ENCODE measurements at places on chromosomes 2 and 18.

DNA sequence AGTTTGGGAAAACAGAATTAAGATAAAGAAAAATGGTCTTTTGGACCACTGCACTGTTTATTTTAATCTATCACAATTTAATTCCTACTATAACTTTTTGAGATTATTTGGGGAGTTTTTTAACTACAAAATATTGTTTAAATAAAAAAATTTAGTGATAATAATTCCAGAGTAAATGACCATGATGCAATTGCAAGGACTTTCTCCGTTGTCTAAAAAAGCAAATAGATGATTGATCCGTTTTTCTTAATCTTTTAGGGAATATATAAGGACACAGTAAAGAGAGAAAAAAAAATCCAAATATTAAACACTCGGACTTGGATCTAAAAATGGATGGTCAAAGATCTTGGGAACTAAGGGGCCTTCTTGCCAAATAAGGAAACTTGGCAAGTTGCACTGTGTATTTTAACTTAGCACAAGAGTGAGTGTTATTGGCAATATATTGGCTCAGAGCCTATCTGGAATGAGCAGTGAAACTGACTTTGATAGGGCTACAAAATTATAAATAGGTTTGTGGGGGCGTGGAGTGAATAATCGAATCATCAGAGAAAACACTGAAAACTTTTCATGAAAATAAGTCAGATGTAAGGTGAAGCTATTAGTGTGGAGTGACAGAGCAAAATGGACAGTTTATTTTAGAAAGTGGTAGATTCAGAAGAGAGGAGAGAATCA is 2.0 kb downstream of the MAP3K20 start:
- DNase-seq = no peak

- no peak for DNase-seq
Measured at GRCh38 chr18:1585881-1586488, 681.3 kb downstream of the ADCYAP1 start.

- DNase-seq = no peak
Measured at GRCh38 chr18:48404716-48405507, 4.3 kb downstream of the ZBTB7C start.

GRCh38 chr18:25592804-25593360 is 240.9 kb upstream of the ZNF521 start:
- DNase-seq = no peak

DNA sequence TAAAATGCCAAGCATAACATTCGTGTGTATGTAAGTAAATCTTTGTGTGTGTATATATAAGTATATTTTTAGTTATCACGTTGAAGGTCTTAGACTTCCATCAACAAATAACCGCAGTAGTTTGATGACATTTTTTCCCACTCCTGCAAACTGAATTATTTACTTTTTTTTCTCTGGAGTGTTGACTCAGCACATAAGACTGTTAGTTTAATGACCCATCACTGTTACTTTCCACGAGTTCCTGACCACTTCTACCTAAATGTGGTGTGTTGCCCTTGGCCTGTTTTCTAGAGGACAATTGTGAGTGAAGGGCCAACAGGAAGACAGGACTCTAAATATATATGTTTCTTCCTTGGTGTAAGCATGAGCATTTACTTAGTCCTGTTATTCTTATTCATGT is 71.3 kb upstream of the TXNDC2 start:
- DNase-seq = no peak

GRCh38 chr2:54708584-54709335 is 14.7 kb upstream of the EML6 start:
- peak; percentile 59 for DNase-seq

- DNase-seq = no peak
Measured at GRCh38 chr2:104472076-104472475, 381.8 kb upstream of the POU3F3 start.

DNA sequence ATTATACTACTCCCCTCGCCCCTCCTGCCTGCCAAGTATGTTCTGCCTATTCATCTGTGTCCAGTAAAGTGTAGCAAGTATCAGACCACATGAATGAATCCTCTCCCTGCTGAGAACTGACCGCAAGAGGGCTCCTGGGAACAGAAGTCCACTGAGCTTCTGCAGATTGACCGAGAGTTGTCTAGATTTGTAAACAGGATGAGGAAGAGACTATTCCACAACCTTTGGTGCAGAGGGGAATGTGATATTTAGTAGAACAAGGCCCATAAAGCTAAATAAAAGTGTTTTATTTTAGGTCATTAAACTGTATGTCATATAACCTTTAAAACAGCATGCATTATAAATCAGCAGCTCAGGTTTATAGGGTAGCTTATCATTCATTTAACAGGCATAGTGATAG is 377.0 kb downstream of the DCC start:
- DNase-seq = no peak

DNA sequence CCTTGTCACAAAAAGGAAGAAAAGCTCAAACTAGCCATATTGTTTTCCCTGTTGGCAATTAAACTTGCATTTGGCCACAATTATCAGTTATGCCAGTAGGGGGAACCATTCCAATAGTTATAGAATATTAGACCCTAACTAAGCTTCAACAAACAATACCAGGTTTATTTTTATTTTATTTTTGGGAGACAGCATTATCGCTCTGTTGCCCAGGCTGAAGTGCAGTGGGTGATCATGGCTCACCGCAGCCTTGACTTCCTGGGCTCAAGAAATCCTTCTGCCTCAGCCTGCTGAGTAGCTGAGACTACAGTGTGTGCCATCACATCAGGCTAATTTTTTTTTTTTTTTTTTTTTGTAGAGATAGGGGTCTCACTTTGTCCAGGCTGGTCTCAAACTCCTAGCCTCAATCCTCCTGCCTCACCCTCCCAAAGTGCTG is 102.1 kb downstream of the ATAD2B start:
- DNase-seq = no peak

- DNase-seq = no peak
Measured at GRCh38 chr18:76524900-76525698, 30.1 kb upstream of the ZNF516 start.

GRCh38 chr2:64414736-64415435 is 39.1 kb upstream of the LGALSL start:
- no peak for DNase-seq

- DNase-seq = no peak
Measured at GRCh38 chr2:105402809-105403208, 4.0 kb upstream of the FHL2 start.

DNA sequence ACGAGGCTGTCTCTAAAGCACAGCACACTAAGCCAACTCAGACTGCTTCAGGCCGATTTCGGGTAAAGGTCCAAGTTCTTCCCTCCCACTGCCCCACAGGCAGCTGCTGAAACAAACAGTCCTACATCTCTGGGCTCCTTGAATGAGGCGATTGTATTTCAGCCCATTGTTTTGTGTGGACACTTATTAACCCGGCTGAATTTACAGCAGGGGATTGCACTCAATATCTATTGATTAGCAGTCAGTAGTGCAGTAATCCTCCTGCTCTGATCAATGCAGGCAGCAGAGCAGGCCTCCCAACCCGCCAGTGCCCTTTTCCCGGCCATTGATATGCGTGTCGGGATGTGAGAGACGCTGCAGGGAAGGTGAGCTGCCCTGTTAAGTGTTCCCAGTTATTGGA is 330.1 kb downstream of the CMPK2 start:
- peak; percentile 66 for DNase-seq

DNA sequence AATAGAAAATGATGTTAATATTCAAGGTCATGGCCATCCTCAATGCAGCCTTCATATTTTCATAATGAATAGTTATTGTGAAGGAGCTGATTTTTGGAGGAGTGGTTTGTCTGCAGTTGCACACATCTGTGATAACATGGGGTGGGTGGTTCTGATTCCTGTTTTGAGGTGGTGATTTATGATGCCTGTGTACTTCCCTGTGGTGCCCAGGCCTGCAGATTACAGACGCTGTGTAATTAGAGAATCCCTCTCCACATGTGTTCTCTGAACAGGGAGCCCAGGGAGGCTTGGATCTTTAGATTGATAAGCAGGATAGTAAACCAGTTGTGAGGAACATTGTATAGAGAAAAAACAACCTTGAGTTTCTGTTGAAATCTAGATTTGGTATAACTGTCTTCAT is 117.5 kb downstream of the AGAP1 start:
- DNase-seq = no peak

GRCh38 chr2:79971807-79972206 is 332.7 kb downstream of the LRRTM1 start:
- no peak for DNase-seq

- no peak for DNase-seq
Measured at GRCh38 chr18:72908181-72908580, 40.4 kb upstream of the NETO1 start.

DNA sequence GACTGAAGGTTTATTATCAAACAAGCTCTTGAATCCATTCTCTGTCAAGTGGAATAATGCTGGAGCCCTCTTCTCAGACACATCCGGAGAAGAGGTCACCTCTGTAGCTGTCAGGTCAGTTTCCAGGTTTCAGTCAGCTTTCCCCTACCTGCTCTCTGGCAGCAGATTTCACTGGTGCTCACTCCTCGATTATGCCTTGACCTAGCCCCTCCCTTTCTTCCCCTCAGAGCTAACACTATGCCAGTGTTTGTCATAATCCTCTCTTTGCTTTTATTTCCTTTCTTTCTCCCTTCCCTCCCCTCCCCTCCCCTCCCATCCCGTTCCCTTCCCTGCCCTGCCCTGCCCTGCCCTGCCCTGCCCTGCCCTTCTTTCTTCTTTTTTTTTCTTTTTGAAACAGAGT is 22.5 kb upstream of the PLEKHM3 start:
- no peak for DNase-seq

- no peak for DNase-seq
Measured at GRCh38 chr18:58865033-58865590, 435 bp downstream of the ZNF532 start.

- DNase-seq = no peak
Measured at GRCh38 chr2:43060390-43061016, 165.9 kb downstream of the ZFP36L2 start.

GRCh38 chr18:77544792-77545191 is 295.1 kb downstream of the GALR1 start:
- no peak for DNase-seq

GRCh38 chr18:49590608-49591007 is 28.8 kb downstream of the LIPG start:
- no peak for DNase-seq

- no peak for DNase-seq
Measured at GRCh38 chr18:45849529-45849928, 24.1 kb downstream of the SIGLEC15 start.

Measured in glutamatergic neuron (in vitro differentiated cells).